Sciatic nerve (tissue), 2 donors: ENCODE measurements at places on chromosomes 6 and 20.
A peak's percentile ranks its signal among the peaks of the same experiment; 100 is the strongest.

- peak; percentile 62 for DNase-seq
Measured at GRCh38 chr6:93418408-93419303, 703 bp downstream of the EPHA7 start.

DNA sequence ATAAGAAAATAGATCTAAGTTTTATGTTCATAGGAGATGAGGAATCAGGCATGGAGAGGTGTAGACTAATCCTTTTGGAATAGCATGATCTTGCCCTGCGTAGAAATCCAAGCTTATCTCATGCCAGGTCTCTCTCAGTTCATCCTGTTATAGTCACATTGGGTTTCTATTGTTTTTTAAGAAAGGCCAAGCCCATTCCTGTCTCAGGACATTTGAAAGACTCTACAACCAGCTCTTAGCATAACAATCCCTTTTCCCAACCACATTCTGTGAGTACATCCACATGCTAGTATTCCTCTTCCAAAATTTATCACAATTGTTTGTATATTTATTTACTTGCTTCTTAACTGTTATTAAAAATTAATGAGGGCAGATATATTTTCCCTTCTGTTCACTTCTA lies 130.3 kb downstream of the MMUT start:
- DNase-seq = no peak

GRCh38 chr6:83952830-83953229 lies 80.7 kb upstream of the MRAP2 start:
- no peak for DNase-seq

- DNase-seq = no peak
Measured at GRCh38 chr6:152503546-152503945, 133.6 kb downstream of the SYNE1 start.

- no peak for DNase-seq
Measured at GRCh38 chr20:6665621-6666355, 101.7 kb upstream of the BMP2 start.

GRCh38 chr6:56757588-56757984 lies 114.9 kb upstream of the DST start:
- DNase-seq = no peak

DNA sequence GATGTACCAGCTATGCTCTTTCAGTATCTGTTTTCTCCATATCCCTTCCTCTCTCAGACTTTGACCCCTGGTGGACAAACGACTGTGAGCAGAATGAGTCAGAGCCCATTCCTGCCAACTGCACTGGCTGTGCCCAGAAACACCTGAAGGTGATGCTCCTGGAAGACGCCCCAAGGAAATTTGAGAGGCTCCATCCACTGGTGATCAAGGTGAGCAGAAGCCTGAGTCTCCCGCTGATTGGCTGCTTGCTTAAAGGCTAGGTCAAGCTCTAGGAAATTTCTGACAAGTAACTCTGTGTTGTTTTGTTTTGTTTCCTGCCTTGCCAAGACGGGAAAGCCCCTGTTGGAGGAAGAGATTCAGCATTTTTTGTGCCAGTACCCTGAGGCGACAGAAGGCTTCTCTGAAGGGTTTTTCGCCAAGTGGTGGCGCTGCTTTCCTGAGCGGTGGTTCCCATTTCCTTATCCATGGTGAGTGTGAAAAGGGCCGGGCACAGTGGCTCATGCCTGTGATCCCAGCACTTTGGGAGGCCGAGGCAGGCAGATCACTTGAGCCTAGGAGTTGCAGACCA lies 28.6 kb downstream of the C6orf89 start:
- DNase-seq = no peak

GRCh38 chr6:35968821-35969220 lies 47.9 kb upstream of the SRPK1 start:
- DNase-seq = no peak

GRCh38 chr6:28606424-28607391 lies 81.0 kb downstream of the GPX5 start:
- DNase-seq = no peak

DNA sequence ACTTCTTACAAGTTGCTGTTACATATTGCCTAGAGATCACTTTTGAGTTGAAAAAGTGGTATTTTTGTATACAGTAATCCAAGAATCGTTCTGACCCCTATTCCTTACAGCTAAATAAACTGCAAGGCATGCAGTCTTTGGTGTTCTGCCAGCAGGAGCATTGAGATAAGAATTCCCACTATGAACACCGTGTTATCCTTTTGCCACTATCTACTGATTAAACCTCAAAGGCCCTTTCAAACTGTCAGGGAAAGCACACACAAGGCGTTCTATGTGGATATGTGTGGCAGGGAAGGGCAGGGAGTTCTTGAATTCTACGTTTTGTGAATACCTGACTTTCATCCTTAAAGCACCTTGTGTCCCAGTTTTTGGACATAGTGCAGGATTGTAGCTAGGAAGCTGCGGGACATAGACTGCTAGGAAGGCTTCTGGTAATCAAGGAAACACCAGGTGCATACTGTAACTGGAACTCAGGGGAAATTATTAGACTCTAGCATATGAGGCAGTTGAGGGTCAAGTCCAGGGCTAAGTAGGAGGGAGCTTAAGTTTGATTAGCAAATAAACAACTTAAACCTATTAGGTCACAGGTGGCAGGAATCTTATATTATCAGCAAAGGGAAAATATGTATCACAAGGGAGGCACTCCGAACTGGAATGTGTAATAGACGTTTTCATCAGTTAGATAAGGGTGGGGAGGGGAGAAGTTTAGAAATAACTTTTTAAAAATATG lies 506.6 kb downstream of the RNF144B start:
- no peak for DNase-seq

- no peak for DNase-seq
Measured at GRCh38 chr20:18567739-18568091, 483 bp downstream of the SMIM26 start.

DNA sequence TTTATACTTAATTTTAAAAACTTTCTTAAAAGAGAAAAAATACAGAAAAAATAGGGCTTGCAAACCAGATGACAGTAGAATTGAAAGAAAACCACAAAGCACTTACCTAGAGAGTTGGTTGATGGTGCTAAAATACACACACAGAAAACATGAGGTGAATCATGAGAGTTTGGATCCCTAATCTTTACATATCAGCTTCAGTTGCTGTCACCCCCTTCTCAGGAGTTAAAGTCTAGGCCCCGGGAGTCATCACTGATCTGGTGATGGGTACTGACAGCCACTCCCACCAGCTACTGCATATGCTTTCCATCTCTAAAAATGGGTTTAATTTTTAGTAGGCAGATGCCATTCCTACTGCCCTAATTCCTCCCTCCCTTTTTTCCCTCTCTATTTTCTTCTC lies 16.7 kb downstream of the TSBP1 start:
- DNase-seq = no peak

GRCh38 chr20:22819784-22820183 lies 215.3 kb upstream of the SSTR4 start:
- no peak for DNase-seq

GRCh38 chr6:165274611-165275010 lies 34.8 kb downstream of the C6orf118 start:
- no peak for DNase-seq

GRCh38 chr6:119171864-119172588 lies 93.6 kb upstream of the FAM184A start:
- no peak for DNase-seq

- DNase-seq = no peak
Measured at GRCh38 chr20:37990571-37991151, 42.6 kb downstream of the TTI1 start.

DNA sequence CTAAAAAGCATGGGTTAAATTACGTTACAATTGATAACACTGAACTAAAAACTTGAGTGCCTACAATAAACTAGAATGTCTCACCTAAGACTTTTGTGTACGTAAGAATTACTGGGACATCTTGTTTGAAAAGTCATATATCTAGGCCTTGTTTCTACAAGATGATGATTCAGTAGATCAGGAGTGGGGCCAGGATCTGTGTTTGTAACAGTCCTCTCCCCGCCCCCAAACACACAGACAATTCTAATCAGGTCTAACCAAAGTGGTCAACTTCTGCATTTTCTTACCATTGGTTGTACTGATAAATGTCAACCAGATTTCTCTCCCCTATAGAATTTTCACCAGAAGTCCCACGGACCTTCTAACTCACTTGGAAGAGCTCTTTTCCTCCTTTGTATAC lies 56.9 kb downstream of the RAMACL start:
- DNase-seq = no peak

DNA sequence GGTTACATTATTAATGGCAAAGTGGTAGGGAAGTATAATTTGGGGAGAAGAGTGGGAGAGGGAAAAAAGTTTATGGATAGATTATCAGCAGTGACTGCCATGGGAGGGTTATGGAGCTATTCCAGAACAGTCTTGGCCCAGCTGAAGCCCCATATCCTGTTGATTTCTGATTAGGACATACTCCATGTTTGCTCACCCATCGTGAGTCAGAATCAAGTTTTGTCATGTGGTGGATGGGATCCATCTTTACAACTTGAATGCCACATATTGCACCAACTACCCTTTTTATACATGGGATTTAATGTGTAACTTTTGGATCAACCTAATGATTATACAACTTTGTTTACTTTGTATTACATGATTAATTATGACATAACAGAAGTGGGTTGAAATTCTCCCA lies 217.0 kb downstream of the HAO1 start:
- DNase-seq = no peak

DNA sequence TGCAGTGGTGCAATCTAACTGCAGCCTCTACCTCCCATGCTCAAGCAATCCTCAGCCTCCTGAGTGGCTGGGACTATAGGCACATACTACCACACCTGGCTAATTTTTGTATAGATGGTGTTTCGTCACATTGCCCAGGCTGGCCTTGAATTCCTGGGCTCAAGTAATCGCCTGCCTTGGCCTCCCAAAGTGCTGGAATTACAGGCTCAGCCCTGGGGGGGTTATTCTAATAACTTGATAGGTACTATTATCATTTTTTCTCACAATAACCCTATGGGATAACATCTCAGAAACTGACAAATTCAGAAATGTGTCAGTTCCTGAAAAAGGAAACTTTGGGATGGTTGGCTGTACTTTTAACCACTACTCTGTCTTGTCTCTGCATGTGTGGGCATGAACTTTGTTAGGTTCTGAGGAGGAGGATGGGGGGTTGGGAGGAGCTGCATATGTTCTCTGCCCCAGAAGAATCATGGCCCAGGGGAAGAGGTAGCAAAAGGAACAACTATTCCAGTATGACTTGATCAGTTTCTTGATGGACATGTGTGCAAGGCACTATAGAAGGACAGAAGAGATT lies 169.9 kb downstream of the CARMIL1 start:
- no peak for DNase-seq

GRCh38 chr6:145278163-145278807 lies 457.0 kb downstream of the EPM2A start:
- DNase-seq = no peak

DNA sequence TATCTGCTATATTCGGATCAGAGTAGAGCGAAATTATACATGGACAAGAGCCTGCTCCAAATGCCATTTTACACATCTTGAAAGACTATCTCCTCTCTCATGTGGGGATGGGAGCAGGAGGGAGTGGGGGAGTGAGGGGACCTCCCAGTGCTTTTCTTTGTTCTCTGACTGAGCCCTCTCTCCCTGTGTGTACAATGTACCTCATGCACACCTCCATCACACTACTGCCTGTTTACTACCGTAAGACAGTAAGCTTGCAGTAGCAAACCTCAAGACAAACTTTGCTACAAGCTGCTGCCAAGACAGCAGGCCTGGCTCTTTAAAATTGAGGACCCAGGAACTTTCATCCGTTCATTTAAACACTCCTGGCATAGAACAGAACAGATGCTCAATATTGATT lies 7.2 kb downstream of the NHSL1 start:
- no peak for DNase-seq

- no peak for DNase-seq
Measured at GRCh38 chr6:70819646-70820045, 137.2 kb downstream of the B3GAT2 start.

- no peak for DNase-seq
Measured at GRCh38 chr6:109477725-109478124, 5.3 kb downstream of the ZBTB24 start.

DNA sequence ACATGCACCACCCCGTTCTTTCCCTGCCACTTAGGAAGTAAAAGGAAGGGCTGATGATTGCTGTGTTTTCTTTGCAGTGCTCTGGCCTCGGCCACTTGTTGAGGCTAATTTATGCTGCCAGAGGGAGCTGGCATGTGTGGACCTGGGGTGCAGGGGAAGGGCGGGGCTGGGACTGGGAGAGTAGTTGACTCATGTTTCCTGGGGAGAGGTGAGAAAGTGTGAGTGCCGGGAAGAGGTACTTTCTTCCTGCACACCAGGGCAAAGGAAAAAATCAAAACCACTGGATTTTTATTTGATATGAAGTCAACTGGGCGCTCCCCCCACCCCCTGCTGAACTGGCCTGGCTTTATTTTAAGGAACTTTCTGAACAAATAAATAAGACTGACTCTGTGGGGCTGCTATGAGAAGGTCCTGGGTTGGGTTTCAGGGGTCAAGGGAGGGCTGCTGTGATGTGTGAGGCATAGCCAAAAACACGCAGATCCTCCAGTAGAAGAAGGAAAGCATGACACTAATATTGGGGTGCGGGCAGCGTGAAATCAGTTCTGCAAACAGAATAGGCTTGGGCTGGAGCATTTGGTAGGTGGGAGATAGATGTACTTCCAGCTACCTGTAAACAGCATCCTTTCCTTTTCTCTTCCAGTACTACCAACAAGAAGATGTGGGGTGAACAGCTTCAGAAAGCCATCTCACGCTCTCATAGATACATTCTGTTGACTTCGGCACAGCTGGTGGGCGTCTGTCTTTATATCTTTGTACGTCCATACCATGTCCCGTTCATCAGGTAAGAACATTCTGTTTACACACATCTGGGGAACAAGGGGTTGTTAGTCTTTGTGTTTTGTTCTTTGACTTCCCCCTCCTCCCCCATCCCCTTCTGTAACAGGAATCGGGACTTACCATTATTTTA lies 87.5 kb downstream of the SYNJ2 start:
- DNase-seq = no peak

DNA sequence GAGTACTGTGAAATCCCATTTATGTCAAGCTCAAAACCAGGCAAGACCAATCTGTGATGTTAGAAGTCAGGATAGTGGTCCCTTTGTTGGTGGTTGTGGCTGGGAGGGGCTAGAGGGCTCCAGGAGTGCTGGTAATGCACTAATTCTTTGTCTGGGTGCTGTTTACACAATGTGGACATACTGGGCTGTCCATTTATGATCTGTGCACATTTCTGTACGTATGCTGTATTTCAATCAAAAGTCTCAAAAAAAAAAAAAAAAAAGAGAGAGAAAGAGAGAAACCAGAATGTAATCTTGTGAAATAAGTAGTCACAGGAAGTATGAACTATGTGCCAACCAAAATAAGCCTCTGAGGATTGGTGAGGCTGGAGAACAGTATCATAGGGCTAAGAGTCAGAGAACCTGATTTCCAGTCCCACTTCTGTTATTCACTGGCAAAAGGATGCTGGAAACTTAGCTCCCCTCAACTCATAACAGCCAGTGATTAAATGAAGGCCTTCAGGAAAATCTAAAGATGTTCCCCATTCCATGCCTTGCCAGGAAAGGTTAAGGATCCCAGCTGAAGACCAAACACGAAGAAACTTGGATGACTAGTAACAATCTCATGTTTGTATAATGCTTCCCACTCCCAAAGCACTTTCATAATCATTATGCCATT lies 19.6 kb upstream of the TRAM2 start:
- DNase-seq = no peak
